ENCODE measurements at places on chromosomes 16 and 17.

GRCh38 chr17:5131146-5131715 lies 15.4 kb downstream of the USP6 start:
- DNase-seq: no peak

GRCh38 chr16:84909476-84910085 lies 89.8 kb downstream of the CRISPLD2 start:
- no peak for DNase-seq

DNA sequence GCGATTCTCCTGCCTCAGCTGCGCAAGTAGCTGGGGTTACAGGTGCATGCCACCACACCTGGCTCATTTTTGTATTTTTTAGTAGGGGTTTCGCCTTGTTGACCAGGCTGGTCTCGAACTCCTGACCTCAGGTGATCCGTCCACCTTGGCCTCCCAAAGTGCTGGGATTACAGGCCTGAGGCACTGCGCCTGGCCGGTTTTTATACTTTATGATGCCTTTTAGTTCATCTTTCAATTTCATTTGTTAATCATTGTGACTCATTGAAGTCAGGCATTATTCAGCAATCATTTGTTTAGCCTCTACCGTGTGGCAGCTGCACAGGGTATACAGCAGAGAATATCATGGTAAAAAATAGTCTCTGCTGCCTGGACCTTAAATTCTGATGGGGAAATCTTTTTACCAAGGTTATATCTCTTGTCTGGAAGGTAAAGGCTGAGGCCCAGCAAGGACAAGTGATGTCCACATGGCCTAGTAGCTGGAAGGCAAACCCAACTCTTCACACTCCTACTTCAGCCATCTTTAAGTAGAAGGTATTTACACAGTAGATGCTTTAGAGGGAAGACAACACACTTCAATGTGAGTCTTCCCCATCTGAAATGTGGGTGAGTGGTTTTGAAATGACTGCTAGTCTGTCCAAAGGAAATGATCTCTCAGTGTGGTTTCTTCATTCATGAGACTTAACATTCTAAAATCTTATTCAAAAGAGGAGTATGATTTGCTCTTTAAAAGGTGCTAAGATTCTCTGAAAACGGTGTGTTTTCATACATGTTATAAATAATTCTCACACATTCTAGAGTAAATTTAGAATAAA lies 2.4 kb downstream of the PRPSAP2 start:
- DNase-seq: peak; percentile 46

- DNase-seq: no peak
These were observed 27.2 kb downstream of the MOSMO start for GRCh38 chr16:22035153-22035552.

GRCh38 chr16:3256866-3257465 lies 533 bp upstream of the MEFV start:
- peak; percentile 25 for DNase-seq

GRCh38 chr16:67457611-67458010 lies 23.3 kb downstream of the ATP6V0D1 start:
- no peak for DNase-seq

GRCh38 chr16:17963185-17963836 lies 373.2 kb downstream of the NPIPA8 start:
- no peak for DNase-seq

DNA sequence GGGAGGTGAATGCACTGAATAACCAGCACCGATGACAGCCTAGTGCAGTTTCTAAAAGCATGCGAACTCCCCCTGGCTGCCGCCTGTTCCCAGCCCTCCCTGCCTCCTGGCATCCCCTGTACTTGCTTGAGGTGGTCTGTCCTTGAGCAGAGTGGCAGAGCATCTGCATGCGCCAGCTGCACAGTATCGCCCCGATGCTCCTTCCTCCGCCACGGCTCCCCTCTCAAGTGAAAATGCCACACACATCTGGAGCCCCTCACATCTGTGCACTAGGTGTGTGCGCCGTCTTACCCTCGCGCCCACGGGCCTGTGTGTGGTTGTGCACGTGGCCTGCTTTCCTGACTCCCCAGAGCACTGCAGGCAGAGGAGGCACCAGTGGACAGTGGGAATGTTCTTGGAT lies 111.9 kb downstream of the CCDC182 start:
- DNase-seq: no peak

DNA sequence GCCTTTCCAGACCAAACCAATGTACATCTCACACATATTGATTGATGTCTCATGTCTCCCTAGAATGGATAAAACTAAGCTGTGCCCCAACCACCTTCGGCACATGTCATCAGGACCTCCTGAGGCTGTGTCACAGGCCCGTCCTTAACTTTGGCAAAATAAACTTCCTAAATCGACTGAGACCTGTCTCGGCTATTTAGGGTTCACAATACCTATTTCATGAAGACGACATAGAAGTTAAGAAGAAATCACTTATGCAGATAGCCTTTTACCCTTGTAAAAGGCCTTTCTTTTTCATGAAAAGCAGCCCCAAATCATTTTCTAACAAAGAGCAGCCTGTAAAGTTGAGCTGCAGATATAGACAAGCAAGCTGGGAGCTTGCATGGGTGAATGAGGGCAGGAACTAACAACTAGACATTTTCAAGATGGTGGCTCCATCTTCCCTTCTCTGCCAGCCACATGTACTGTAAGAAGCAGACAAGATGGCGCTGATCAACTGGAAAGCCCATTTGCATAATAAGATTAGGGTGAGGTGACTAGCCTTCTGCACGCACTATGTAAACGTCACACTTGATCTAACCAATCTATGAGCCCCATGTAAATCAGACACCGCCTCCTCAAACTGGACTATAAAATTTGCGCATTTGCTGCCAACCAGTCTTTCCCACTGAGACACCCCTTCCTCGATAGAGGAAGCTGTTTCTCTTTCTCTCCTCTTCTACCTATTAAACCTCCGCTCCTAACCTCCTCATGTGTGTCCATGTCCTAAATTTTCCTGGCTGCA lies 4.7 kb upstream of the KDM8 start:
- DNase-seq: peak; percentile 18

DNA sequence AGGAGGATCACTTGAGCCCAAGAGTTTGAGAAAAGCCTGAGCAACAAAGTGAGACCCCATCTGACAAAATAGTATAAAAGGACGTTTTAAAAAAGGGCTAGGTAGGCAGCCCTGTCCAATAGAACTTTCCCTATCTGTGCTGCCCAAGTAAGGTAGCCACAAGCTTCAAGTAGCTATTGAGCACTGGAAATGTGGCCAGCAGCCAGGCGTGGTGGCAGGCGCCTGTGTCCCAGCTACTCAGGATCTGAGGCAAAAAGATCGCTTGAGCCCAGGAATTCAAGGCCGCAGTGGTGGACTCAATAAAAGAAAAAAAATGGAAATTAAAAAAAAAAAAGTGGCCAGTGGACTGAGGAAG lies 1.5 kb upstream of the NQO1 start:
- DNase-seq: no peak

- DNase-seq: peak; percentile 87
These were observed 8.1 kb upstream of the TIMP2 start for GRCh38 chr17:78933025-78933958.

GRCh38 chr16:68037841-68038597 lies 14.9 kb downstream of the DUS2 start:
- no peak for DNase-seq

DNA sequence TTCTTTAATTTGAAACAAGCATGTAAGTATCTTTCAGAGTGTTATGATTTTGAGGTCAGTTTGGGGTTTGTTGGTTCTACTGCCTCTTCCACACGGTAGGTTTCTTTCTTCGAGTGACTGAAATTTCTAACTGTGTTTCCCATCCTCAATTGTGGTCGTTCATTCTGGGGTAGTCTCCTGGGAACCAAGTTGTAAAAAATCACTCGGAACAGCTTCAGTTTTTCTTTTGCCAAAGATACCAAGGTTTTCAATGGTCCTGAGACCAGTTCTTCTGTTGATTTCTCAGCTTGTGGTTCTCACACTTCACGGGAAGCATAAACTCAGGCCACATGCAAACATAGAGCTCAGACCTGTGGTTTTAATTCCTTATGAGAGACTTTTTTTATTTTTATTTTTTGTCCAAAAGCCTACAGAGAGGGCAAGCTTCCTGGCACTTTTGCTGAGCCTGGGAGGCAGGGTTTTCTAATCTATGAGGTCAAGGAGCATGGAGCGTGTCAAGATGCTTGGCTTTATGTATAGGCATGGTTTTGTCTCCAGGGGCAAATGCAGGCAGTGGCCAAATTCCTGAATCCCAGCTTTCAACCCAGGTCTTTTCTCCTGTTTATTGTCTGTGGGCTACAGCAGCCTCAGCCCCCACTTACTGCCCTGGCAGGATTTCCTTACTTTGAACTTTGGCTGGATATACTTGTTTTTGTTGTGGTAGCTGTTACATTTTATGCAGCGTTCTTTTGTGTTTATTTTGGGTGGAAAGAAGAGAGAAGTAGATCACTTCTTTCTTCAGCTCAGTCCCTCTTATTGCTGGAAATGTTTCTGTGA lies 32.9 kb downstream of the HS3ST3A1 start:
- no peak for DNase-seq

DNA sequence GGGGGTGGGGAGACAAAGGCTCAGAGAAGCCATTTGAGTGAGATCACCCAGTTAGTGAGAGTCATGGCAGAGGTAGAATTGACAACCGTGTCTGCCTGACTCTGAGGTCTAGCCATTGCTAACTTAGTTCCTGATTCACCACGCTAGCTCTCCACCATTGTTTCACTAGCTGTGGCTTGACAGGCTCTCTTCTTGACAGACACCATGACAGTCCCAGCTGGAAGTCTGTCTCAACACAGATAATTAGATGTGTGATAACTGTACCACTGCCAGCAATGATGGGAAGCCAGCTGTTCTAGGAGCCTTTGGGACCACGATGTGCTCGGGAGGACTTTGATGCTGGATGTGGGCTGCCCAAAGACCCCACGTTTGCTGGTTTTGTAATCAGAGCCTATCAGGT lies 170.5 kb upstream of the CACNG3 start:
- no peak for DNase-seq

- no peak for DNase-seq
These were observed 20.7 kb downstream of the DNAH9 start for GRCh38 chr17:11618861-11619566.

DNA sequence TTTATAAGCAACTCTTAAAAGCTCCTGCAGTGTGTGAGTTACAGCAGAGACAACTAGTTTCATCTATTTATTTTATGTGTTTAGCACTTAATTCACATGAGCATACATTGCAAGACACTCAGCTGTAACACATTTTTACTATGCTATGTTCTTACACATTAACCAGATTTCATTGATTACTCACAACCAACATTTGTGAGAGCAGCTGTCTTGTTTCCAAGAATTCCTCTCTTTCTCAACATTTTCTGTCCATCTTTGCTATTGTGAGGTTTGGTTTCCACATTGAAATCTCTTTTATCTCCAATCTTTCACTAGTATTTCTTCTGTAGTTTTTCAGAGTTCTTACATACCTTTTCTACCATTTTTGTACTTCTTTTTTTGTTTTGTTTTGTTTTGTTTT lies 51.2 kb downstream of the COPRS start:
- no peak for DNase-seq

DNA sequence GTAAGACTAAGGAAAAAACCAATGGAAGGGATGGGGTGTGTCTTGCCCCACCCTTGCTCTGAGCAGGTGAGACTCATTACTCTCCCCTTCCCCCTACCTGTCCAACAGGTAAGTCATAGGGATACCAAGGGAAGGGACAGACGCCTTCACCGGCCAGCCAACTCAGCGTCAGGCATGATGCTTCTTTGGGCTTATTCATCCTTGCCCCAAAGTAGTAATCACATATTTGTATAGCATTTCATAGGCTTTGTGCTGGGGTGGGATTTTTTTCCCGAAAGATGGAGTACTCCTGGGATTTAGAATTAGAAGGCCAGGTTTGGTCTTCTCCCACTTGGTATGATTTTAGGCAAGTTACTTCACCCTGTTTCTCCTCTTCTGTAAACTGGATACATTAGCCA lies 509 bp upstream of the JUP start:
- no peak for DNase-seq

DNA sequence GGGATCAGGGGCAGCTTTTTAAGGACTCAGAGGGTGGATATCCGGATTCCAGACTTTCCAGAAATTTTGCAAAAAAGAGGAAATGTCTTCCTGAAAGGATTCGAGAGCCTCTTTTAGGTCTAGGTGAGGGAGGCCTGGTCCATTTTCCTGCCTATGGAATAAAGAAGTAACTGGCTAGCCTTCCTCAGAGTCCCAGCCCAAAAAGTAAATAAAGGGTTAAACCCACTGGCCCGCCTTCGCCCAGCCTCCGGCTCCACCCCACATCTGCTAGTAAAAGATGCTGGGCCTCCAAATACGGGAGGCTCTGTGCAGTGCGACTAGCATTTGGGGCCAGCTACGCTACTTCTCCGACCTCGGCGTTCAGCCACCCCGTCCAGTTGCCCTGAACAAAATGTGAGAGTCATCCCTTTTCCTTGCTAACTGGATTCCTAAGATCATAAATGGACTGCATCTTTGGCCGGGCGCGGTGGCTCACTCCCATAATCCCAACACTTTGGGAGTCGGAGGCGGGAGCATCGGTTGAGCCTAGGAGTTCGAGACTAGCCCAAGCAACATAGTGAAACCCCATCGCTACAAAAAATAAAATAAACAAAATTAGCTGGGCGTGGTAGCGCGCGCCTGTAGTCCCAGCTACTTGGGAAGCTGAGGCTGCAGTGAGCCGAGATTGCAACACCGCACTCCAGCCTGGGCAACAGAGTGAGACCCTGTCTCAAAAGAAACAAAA lies 824 bp upstream of the MPP2 start:
- peak; percentile 62 for DNase-seq

- no peak for DNase-seq
These were observed 18.2 kb downstream of the HIGD1B start for GRCh38 chr17:44865931-44866330.
